ENCODE measurements at places on chromosomes 1 and 21.

DNA sequence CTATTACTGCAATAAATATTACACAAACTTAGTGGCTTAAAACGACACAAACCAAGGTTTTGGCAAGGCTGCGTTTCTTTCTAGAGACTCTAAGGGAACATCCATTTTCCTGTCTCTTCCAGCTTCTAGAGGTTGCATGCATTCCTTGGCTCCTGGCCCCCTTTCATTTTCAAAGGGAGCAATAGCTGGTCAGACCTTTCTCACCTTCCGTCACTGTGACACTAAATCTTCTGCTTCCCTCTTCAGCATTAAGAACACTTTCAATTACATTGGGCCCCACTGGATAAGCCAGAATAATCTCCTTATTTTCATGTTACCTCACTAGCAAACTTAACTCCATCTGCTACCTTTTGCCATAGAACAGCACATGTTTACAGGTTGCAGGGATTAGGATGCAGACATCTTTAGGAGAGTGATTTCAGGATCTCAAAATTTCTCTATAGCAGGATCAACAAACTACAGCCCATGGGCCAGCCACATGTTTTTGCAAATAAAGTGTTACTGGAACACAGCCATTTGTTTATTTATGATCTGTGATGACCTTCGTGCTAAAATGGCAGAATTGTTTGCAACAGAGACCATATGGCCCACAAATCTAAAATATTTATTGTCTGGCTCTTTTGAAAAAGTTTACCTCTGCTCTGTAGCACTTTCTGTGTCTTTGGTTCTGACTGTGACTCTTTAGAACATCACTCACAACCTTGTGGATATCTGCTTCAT lies 221.5 kb upstream of the SGIP1 start:
- no peak for DNase-seq

DNA sequence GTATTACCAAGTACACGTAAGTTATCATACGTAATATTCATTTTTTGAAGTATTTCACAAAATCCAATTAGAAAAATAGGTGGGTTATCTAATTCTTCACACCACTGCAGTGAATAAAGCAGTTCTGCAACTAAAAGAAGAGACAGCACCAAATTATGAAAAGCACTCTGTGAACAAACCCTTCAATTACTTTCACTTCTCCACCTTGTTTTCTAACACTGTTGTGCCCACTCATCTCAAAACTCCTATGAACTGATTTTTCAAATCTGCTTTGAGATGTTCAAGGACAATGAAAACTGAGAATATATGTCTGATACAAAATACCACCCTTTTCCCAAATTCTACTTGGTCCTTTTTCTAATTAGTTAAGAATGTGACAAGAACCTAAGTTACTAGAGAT lies 39.4 kb downstream of the LTN1 start:
- no peak for DNase-seq

DNA sequence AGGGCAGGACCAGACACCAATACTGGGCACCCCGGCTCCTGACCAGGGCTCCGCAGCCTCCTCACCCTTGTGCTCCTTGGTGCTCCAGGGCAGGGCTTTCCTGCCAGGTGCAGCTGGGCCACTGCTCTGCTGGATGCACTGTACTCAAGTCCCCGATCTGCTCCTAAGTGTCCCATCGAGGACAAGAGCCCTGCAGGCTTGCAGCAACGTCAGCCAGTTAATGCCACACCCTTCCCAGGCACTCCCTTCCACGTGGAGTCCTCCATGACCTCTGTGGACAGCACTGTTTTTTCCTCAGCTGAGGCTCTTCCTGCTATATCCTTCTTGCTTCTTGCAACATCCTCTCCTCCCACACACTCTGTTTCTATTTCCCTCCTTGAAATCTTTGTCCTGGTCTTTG lies 94.0 kb upstream of the NGF start:
- DNase-seq, result no peak

GRCh38 chr1:214569357-214570004 lies 18.1 kb upstream of the PTPN14 start:
- no peak for DNase-seq

- DNase-seq, result no peak
These were observed 27.9 kb downstream of the S1PR1 start for GRCh38 chr1:101264697-101265096.

DNA sequence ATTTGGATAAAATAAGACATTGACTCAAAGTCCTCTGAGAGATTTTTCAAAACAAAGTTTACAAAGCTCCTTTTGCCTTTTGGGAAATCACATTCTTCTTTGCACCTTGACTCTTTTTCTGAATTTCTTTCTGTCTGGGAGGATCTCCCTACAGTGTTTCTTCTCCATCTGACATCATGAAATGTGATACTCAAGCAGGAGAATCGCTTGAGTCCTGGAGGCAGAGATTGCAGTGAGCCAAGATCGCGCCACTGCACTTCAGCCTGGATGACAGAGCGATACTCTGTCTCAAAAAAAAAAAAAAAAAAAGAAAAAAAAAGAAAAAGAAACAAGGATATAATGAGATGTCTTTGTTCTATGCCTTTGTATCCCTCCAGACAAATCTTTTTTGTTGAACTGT lies 13.3 kb upstream of the GRIK1 start:
- no peak for DNase-seq

- DNase-seq, result no peak
These were observed 153.5 kb upstream of the USP24 start for GRCh38 chr1:55368698-55369097.

GRCh38 chr1:221122501-221122900 lies 243.3 kb downstream of the HLX start:
- no peak for DNase-seq

- DNase-seq, result no peak
These were observed 14.5 kb downstream of the RHOU start for GRCh38 chr1:228749765-228750164.

GRCh38 chr1:108007070-108007469 lies 42.1 kb upstream of the VAV3 start:
- no peak for DNase-seq

- no peak for DNase-seq
These were observed 44.9 kb upstream of the TINAGL1 start for GRCh38 chr1:31531177-31531999.

Measured in activated CD4-positive, alpha-beta T cell treated with anti-CD3 and anti-CD28 coated beads, Interleukin-2, amount 50 U/mL, for 48 hours (primary cell).